HCEC 1CT (cell line): ENCODE measurements at places on chromosomes 1 and 21.

- DNase-seq = no peak
Measured at GRCh38 chr1:119732465-119733168, 20.9 kb downstream of the PHGDH start.

DNA sequence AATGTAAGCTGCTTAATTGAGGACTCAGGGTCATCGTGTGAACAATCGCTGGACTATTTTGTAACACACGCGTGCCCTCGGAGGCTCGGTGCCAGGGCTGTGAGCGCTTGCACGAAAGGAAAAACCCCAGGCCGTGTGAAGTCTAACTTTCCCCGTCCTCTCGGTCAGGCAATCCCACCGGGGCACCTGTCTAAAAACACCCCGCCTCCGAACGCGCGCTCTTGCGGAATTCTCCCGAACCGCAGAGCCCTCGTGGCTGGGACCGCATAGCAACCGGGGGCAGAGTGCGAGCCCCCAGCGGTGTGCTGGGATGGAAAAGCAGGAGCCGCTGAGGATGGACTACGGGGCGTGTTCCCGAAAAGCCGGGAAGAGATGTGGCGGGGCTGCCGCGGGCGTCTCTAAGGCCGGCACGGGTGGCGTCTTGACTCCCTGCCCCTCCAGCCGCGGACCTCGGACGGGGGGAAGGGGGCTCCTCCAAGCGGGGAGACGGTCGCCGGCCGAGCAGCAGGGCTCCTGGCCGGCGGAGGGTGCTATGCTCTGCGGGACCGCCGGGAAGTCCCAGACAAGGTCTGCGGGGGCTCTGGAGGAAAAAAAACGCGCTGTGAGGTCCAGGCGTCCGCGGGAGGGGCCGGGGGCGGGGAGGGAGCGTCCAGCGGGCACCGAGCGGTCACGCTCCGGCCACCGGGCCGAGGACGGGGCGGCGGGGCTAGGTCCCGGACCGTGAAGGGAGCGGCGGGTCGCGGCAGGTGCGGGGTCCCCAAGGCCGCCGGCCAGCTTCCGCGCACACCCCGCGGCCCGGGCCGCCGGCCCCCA, 936 bp downstream of the ZBTB21 start:
- peak; percentile 37 for DNase-seq

- no peak for DNase-seq
Measured at GRCh38 chr1:162172311-162173102, 103.0 kb downstream of the NOS1AP start.

DNA sequence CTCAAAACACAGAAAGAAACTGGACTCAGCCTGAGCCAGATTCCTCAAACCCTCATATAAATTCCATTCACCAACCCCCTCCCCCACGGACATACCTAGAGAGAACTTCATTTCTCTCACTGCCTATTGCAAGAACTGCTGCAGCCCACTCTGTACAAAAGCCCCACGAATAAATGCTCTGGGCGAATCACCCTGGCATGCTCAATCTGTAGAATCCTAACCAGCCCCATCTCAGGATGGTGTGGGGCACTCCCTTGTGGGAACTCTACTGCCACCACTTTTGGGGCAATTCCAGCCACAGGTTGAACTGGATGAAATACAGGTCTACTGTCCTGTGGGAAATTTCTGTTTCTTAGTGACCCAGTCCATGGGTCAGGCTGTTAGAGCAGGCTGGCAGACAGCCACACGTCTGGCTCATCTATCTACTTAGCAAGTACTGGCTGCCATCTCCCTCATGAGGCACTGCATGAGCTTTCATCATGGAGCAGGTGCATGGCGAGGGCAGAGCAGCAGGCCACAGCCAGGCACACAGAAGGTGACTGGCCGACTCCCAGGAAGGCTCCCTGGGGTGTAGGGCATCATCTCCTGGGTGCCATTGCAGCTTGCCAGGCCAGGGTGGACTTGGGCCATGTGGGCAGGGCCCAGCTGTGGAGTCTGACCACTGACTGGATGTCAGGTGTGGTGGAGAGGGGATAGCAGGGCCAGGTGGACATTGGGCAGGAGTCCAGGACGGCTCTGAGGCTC, 1.6 kb upstream of the C1orf35 start:
- DNase-seq = no peak

- no peak for DNase-seq
Measured at GRCh38 chr1:4655674-4656532, 1.5 kb downstream of the AJAP1 start.

DNA sequence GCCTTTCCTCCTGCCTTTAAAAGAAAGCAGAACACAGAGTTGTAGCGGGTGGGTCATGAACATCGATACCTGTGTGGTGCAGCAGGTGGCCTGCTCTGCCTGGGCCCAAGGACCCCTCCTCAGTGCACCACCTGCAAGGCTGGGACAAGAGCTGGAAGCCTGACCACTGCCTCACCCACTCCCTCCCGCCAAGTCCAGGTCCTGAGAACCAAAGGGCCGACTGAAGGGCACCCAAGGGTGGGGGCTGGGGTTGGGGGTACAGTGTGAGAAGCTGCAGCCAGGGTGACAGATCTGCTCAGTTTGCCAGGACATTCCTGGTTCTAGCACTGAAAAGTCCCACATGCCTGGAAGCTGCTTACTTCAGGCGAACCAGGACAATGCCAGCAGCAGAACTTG, 36.1 kb downstream of the NTPCR start:
- no peak for DNase-seq

DNA sequence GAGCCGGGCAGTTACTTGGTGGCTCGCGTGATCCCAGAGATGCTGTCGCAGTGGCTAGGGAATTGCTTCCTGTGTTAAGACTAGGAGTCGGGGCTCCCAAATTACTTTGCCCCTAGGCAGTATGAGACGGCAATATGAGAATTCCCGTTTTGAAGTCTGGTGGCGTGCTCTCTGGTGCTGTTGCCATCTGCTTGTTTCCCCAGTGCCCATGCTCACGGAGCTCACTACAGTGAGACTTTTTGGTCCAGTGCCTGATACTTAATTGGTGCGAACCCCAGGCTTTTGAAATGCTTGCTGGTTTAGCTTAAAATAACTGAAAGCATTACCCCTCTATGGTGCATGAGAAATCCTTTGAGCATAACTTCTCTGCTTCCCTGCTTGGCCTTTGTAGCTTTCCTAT, 22.3 kb downstream of the AGT start:
- DNase-seq = no peak

DNA sequence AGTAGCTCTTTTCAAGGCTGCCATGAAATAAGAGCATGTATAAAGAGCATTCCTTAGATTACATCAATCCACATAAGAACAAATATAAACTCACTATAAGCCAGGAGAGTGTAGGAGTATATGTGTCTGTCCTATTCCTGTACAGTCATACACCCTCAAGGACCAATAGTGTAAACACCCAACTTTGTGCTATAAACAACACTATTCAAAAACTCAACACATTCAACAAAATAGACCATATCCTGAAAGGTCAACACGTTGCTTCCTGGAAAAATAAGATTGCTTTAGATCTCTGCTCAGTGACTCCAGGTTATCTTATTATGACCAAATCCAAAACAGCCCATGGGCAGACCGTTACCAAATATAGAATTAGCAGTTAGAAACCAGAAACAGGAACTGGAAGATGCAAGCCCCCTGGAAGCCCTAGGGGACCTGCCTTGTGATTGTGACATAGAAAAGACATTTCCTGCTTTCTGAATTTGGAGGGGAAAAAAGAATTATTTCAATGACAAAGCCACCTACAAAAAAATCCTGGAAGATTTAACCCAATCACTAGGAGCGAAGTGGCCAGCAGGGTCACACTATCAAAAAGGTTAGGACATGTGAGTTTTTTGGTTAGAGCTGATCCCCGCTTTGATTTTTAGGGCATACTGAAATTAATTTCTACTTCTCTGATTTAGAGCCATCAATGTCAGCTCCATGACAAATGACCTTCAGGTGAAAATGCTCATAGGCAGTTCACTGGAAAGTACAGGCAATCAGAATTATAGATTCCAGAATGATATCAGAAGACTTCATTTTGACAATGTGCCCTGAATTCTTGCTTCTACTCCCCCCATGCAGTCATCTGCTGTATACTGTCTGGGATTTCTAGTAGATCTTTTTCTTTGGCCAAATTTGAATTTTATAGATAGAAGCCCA, 59.9 kb downstream of the LRRC8C start:
- peak; percentile 17 for DNase-seq

DNA sequence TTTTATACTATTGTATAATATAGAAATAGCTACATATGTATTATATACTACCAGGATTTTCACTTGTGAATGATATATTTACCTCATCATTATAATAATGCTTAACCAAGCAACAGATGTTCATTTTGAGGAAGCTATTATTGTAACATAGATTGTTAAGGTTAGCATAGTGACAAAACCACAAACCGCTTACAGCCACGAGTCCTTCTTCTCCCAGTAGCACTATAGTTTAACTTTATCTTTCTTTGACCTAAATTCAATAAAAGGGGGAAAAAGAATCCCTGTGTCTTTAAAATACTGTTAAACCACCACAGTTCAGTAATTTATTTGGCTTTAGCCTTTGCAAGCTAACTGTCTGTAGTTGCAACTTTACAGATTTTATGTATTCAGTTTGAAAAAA, 1039.4 kb upstream of the B3GALT2 start:
- DNase-seq = no peak
